Uterine smooth muscle cell (primary cell): ENCODE measurements at places on chromosomes 13 and 19. TPM values are rescaled to one million over a fixed set of nuclear protein-coding genes. Genes with fewer than 3 reads are reported as not detected.

Gene CYP2A7
- total RNA-seq = not detected in 2 replicates

Gene SIGLEC8
- total RNA-seq = not detected in 2 replicates

Gene VSTM1
- not detected in 2 replicates for total RNA-seq

Gene CALR3
- 0.22 TPM in 1 of 2 replicates, not detected in the other for total RNA-seq
